ENCODE measurements at places on chromosomes 7 and 10. TPM values are rescaled to one million over a fixed set of nuclear protein-coding genes. Genes with fewer than 3 reads are reported as not detected.

DNA sequence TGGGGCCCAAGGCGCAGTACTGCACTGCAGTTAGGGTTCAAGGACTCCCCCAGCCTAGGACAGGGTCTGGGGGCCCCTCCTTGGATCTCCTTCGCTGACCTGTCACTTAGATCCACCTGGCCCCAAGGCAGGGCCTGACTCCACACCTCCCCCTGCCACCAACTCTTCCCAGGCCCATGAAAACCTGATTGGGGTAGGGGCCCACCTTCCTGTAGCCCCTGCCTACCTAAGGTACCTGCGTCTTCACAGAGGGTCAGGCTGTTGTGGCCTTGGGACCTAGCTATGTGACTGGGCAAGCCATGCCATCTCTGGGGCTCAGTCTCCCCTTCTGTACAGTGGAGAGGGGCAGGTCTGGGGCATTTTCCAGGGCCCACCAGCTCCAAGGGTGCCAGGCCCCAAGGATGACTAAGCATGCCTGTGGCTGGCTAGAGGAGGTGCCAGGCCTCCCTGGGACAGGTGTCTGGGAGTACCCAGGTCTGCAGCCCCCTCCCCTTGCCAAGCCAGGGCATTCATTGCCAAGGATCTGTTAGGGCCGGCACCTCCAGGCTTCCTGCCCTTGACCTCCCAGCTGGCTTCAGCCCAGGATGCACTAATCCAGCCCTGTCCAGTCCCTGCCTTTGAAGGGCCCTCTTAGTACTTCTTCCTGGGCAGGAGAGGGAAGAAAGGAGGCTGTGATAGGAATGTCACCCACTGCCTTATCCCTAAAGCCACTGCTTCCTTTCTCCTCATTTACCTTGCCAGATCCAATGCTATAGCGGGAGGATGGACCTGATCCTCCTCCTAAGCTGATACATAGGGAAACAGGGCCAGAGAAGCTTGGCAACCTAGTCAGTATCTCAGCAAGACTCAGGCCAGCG lies 1.3 kb downstream of the LIMK1 start:
- no peak for DNase-seq

- peak; percentile 82 for DNase-seq
Observed at GRCh38 chr10:21278491-21279216, 246.8 kb downstream of the SKIDA1 start.

GRCh38 chr7:91957232-91957631 lies 16.6 kb downstream of the AKAP9 start:
- DNase-seq, result no peak

The TLX1 gene
- not detected for polyA plus RNA-seq

The RET gene
- polyA plus RNA-seq, result 29.4 TPM

- DNase-seq, result no peak
Observed at GRCh38 chr7:14843755-14844154, 58.8 kb downstream of the DGKB start.

The HOXA10 gene
- polyA plus RNA-seq, result 146 TPM

DNA sequence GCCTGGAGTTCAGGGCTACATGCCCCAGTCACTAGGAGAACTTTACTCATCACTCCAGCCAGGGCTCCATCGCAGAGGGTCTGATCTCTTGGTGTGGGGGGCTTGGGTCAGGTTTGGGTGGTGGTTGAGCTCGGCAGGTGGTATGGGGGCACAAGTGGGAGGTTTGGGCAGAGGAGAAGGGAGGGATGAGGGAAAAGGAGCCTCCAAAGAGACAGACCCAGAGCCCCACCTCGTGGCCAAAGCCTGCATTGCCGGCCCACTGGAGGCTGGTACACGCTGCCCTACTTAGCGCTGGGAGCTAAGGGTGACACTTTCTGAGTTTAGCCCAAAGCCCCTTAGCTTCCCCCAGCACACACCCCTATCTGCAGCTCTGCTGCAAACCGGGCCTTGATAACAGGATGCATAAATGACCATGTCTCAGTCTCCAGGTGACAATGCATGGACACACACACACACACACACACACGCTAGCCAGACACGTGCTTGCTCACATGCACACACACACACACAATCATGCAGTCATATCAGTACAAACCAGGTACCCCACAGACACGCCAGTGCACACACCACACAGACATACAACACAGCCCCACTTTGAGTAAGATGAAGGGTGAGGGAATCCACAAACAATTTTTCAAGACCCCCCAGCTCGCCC lies 14.7 kb downstream of the LZTS2 start:
- no peak for DNase-seq

DNA sequence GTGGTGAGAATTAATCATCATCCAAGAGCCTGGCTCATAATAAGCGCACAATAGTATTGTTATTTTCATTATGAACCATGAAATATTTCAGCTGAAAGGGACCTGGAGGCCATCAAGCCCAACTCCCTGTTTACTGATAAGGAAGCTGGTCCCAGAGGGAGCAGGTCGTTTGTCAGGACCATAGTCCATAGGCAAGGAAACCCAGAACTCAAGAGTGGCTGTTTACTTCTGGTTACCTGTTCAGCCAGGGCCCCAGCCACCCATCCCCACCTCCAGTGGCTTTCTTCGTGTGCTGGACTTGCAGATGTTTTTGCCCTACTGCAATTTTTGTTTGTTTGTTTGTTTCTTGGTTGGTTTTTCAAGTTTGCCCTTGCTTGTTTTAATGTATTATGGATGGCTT lies 152.0 kb downstream of the TPST1 start:
- DNase-seq, result no peak

GRCh38 chr7:101519324-101520023 lies 109.6 kb downstream of the MYL10 start:
- no peak for DNase-seq

The CHCHD1 gene
- polyA plus RNA-seq, result 31.6 TPM

DNA sequence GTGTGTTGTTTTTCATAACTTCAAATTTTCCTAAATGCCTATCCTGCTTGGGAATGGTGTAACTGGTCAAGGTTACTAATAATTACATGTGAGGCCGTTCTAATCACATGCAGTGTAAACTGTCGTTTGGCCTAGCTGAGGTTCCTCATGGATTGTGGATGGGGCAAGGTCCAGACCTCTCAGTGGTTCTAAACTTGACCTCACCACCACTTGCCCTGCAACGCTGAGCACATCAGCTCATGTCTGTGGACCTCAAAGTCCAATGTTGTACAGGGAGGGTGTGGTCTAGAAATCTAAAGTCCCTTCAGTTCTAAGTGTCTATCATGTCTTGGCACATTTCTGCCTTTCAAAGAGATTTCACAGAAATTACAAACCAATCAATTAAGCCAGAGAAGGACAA lies 15.6 kb downstream of the RBP3 start:
- DNase-seq, result no peak

GRCh38 chr7:23065974-23066373 lies 39.6 kb upstream of the KLHL7 start:
- no peak for DNase-seq

- no peak for DNase-seq
Observed at GRCh38 chr7:146709451-146710027, 592.9 kb downstream of the CNTNAP2 start.

The ARHGEF5 gene
- polyA plus RNA-seq, result 38.1 TPM

DNA sequence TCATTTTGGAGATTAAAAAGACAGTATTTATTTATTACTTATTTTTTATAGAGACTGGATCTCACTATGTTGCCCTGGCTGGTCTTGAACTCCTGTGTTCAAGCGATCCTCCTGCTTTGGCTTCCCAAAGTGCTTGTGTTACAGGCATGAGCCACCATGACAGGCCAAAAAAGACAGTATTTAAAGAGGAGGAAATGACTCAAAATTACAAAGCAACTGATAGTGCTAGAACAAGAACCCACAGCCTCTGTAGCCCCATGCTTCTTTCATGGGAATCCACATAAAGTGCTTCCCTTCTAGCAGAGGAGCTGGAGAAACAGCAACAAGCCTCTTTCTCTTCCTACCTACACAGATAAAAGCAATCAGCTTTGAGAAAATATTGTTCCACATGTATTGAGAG lies 230.7 kb upstream of the PODXL start:
- no peak for DNase-seq

The MNX1 gene
- not detected for polyA plus RNA-seq

GRCh38 chr10:16777473-16778370 lies 39.5 kb downstream of the RSU1 start:
- DNase-seq, result peak; percentile 62

- no peak for DNase-seq
Observed at GRCh38 chr10:104020020-104020419, 53.1 kb downstream of the SLK start.

DNA sequence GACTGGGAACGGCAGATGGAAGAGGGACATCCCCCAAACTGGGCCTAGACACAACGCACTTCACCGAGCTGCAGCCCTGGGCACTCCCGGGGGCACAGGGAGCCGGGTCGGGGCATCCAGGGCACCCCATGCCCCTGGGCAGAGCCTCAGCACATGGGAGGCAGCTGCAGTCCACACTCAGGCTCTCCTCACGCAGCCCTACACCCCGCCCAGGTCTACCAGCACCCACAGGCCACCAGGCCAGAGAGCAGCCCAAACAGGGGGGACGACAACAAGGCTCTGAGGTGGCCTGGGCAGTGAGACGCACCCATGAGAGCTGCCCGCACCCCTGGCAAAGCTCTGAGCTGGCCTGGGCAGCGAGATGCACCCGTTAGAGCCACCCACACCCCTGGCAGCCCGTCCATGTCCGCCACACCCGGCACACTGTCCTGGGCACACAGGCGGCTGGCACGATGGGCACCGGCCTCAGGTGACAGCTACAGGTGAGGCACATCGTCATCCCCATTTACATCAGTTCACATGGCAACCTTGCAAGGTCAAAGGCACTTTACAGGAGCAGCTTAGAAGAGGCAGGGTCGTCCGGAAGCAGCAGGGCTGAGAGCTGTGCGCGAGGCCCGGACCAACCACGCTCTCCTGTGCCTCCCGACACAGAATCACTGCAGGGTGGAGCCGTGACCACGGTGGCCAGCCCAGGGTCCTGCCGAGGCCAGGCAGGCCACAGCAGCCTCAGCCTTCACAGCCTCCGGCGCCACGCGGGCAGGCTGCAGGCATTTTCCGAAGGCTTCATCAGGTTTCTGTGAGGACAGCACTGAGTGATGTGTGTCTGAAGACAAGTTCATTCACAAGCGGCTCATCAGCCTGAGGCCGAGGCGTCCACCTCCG lies 228.6 kb downstream of the MAD1L1 start:
- no peak for DNase-seq

The SLC29A3 gene
- 8.2 TPM for polyA plus RNA-seq

GRCh38 chr10:133166828-133167692 lies 7.0 kb downstream of the KNDC1 start:
- DNase-seq, result no peak

The C10orf67 gene
- polyA plus RNA-seq, result 2.3 TPM

The NEUROG3 gene
- polyA plus RNA-seq, result not detected

The SEC31B gene
- polyA plus RNA-seq, result 20.2 TPM

- DNase-seq, result no peak
Observed at GRCh38 chr7:130887957-130888371, 154.0 kb upstream of the KLF14 start.

The MRC1 gene
- 12.6 TPM for polyA plus RNA-seq

- DNase-seq, result no peak
Observed at GRCh38 chr10:25651534-25651933, 282.5 kb upstream of the MYO3A start.

- DNase-seq, result no peak
Observed at GRCh38 chr10:33612551-33612950, 278.1 kb upstream of the NRP1 start.

The MTG1 gene
- polyA plus RNA-seq, result 55.4 TPM

GRCh38 chr7:2017481-2017891 lies 215.3 kb downstream of the MAD1L1 start:
- DNase-seq, result no peak

DNA sequence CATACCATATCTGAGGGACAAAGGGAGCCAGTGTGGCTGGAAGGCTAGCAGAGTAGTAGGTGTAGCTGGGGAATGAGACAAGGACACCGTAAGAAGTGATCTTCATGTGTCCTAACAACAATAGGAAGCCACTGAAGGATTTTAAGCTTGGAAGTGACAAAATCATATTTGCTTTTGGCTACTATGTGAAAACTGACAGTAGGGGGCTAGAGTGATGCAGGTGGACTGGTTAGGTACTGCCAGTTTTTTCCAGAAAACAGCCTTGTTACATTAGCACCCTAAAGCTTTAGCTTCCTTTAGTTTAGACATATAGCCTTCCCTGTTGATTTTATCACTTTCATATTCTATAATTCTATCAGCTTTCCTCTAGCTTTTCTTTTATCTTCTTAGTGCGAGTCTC lies 637.1 kb downstream of the ANKRD7 start:
- DNase-seq, result no peak

DNA sequence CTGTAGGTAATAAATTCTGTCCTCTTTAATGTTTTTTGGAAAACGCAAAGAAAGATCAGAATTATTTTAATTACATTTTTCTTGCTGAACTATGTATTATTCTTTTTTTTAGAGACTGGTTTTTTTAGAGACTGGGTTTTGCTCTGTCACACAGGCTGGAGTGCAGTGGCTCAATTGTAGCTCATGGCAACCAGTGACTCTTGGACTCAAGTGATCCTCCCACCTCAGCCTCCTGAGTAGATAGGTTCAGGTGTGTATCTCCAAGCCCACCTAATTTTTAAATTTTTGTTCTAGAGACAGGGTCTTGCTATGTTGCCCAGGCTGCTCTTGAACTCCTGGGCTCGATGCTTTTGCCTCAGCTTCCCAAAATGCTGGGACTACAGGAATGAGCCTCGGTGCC lies 5.3 kb upstream of the DENND10 start:
- DNase-seq, result no peak

The RBP4 gene
- 0.27 TPM for polyA plus RNA-seq

DNA sequence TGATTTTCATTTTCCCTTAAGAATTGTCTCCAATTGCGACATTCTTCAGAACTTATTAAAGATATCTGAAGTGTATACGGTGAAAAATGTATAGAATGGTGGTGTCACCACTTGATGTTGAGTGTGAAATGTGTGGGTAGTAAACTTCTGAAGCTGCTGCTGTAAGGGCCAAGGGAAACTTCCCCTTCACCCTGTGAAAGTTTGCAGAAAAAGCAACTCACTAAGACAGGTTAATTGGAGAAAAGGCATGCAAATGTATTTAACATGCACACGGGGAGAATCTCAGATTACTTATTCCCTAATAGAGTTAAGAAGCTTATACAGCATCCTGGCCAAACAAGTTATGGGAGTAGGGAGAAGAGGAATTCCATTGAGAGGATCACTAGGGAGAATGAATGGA lies 173.0 kb downstream of the NSUN6 start:
- no peak for DNase-seq

- no peak for DNase-seq
Observed at GRCh38 chr7:116159711-116160110, 50.6 kb upstream of the TES start.

The TDRD1 gene
- 0.11 TPM for polyA plus RNA-seq

- DNase-seq, result peak; percentile 39
Observed at GRCh38 chr7:28410628-28411531, 1.4 kb upstream of the CREB5 start.

DNA sequence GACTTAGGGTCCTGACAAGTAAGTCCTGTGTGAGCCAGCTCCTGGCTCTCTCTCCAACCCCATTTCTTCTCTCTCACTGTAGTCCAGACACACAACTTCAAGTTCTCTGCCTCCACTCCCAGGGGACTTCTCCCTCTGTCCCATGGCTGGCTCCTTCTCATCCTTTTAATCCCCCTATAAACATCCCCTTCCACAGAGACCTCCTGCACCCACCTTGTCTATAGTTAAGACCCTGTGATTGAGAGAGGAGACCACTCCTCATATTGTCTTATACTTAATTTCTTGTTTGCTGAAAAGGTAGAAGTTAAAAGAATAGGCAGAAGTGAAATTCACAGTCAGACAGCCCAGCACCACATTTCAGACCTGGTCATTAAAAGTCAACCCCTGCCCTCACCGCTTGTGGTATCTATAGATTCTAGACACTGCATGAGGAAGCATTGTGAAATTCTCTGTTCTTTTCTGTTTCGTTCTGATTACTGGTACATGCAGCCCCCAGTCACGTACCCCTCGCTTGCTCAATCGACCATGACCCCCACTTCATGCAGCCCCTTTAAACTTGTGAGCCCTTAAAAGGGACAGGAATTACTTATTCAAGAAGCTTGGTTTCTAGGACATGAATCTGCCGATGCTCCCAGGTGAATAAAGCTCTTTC lies 125.6 kb upstream of the FRMD4A start:
- no peak for DNase-seq

All from left renal pelvis (tissue), 4 donors.